AG04450 (cell line): ENCODE measurements at places on chromosomes 16 and 17. TPM values are rescaled to one million over a fixed set of nuclear protein-coding genes. Genes with fewer than 3 reads are reported as not detected.

DNA sequence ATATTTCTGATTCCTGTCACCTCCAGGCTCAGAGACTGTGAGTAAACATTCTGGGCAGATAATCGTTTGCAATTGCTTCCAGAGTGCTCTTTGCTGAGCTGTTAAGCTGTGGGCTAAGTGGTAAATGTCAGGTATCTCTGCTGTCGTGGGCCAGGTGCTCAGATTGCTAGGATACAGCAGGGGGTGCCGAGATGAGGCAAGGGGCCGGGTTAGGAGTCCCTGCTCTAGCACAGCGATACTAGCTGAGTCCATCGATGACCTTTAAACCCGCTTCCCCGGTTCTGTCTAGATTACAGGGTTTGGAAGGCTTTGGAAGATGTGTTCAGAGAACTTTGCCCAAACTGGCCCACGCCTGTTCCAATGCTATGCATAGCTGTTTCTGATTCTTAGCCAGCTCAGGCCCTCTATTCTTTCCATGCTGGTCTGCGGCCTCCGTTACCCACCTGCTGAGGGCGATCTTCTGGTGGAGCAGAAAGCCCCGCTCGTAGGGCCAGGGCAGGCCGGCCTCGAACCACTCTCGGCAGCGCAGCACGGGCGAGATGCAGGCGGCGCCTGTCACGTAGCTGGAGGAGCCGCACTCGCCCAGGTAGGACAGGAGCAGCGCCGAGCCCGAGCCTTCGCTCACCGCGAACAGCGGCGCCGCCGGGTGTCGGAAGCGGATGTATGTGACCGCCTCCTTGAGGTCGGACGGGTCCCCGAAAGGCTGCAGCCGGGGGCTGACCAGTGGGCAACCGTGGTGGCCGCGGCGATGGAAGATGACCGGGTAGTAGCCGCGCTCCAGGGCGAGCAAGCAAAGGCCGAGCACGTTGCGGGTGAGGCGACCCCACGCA lies 979 bp downstream of the ABHD15 start:
- no peak for DNase-seq

DNA sequence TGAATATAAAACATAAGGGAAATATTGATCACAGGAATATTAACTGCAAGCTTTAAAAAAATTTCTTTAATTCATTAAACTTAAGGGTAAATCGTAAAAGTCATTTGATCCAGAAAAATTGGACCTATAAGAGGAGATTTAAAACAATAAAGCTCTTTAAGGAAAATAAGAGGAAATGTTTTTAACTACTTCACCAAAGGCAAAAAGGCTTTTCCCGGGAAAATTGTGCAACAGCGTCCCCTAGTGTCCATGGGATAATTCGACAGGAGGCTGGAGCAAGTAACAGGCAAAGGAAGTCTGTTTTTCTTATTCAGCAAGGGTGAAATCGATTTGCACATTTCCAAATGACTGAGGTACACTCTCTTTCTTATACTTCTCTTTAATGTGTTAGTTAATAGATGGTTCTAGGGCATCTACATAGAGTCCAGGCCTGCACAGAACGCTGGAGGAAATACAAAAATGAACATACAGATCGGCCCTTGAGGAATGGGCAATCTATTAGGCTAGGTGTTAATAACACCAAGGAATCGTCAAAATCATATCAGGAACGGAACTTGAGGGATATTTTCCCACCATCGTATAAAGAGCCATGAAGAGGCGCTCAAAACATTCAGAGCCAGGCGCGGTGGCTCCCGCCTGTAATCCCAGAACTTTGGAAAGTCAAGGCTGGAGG lies 61.4 kb downstream of the ZNF18 start:
- DNase-seq, result no peak

Gene PRSS27
- 0.32 and 0.46 TPM in 2 replicates for polyA plus RNA-seq

DNA sequence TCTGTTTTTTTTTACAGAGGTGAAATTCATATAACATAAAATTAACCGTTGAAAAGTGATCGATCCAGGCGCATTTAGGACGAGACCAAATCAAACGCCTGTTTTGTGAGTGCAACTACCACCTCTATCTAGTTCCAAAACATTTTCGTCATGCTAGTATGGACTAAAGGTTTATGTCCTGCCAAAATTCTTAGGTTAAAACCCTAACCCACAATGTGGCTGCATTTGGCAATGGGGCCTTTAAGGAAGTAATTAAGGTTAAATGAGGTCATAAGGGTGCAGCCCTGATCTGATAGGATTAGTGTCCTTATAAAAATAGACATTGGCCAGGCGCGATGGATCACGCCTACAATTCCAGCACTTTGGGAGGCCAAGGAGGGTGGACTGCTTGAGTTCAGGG lies 32.8 kb upstream of the RCVRN start:
- no peak for DNase-seq

DNA sequence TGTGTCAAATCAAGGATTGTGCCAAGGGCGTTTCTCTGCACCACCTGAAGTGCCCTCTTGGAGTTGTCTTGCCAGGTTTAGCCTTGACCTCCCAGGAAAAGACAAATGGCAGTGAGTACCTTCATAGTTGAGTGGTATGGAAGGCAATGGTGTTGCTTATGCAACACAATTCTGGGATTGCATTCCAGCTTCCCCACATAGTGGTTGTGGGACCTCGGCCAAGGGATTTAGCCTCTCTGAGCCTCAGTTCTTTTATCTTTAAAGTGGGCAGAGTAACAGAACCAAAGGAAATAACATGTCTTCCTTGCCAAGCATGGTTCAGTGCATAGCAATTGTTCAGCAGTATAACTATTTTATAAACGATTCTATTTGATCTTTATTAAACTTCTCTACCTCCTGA lies 49.4 kb downstream of the CCDC42 start:
- no peak for DNase-seq

GRCh38 chr17:44770166-44770925 lies 11.6 kb downstream of the ADAM11 start:
- no peak for DNase-seq

GRCh38 chr17:44707755-44708400 lies 587 bp upstream of the DBF4B start:
- DNase-seq, result no peak

Gene TP53TG3B
- not detected in 2 replicates for polyA plus RNA-seq

GRCh38 chr17:13883659-13884058 lies 185.6 kb upstream of the COX10 start:
- no peak for DNase-seq

GRCh38 chr16:79083508-79084299 lies 516.8 kb downstream of the MAF start:
- DNase-seq, result no peak
